ENCODE measurements at places on chromosomes 3 and 15. TPM values are rescaled to one million over a fixed set of nuclear protein-coding genes. Genes with fewer than 3 reads are reported as not detected.

LTK gene
- total RNA-seq: 2.2 TPM

- no peak for DNase-seq
These were observed 32.5 kb downstream of the CPN2 start for GRCh38 chr3:194318511-194319161.

- no peak for DNase-seq
These were observed 193.2 kb upstream of the ZNF385D start for GRCh38 chr3:21944251-21944650.

- DNase-seq: no peak
These were observed 116.6 kb downstream of the MFSD1 start for GRCh38 chr3:158918451-158918850.

GRCh38 chr3:46925585-46925934 is 48.0 kb downstream of the PTH1R start:
- DNase-seq: no peak

- DNase-seq: no peak
These were observed 62.9 kb upstream of the GCNT3 start for GRCh38 chr15:59548501-59549226.

All from activated B cell treated with CpG ODN at 0.5 μM for 24 hours (primary cell).